ENCODE measurements at places on chromosomes 16 and 17.

DNA sequence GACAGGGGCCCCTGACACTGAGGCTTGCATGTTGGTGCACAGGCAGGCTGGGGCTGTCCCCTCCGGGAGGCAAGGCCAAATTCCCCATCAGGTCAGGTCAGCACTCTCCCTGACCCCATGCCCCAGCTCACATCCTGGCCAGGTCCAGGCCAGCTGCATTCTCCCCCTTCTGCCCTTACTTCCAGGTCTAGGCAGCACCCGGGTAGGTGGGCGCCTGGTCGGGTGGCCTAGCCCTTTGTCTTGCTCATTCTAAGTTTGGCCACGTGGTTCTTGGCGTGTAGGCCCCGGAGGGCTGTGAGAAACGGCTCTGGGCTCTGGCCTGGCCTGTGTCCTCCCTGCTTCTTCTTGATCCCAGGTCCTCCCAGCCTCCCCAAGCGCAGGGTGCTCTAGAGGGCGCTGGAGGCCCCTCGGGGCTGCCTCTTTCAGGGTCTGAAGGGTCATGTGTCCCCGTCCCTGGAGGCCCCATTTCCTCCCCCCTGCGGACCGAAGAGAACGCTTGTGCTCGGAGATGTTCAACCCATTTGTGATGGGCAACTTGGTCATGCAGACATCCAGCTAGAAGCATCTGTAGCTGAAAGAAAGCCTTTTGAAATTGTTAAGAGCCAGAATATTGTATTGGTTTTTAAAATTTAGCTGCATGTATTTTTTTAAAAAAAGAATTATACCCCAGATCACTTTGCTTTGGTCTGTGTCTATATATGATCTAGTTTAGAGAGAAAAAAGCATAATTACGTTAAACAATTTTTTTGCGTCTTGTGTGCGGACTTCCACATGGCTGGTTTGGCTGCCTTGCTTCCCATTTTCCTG, 6.7 kb downstream of the BAHCC1 start:
- DNase-seq, result no peak

DNA sequence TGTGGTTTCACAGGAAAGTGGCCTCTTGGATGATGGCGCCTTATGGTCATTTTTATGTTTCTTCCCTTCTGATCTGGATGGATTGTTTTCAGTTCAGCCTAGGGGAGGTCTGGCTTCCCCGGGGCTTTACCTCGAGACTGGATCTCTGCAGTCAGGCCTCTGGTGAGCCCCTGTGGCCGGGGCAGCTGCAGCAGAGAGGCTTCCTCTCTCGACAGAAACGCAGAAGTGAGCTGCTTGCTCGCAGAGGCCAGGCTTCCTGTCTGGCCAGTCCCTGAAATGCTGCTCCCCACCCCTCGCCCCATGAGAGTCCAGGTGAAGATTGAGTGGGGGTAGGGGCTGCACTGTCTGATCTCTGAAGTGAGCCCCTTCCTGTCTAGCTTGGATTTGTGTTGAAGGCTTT, 44.0 kb downstream of the PLCG2 start:
- no peak for DNase-seq

- no peak for DNase-seq
Observed at GRCh38 chr16:1823821-1824220, 2.8 kb downstream of the HAGH start.

- DNase-seq, result no peak
Observed at GRCh38 chr17:80428363-80428762, 13.4 kb downstream of the ENDOV start.

GRCh38 chr16:58039829-58040495, 14.4 kb downstream of the MMP15 start:
- no peak for DNase-seq
